ENCODE measurements at places on chromosomes 3 and 15.

DNA sequence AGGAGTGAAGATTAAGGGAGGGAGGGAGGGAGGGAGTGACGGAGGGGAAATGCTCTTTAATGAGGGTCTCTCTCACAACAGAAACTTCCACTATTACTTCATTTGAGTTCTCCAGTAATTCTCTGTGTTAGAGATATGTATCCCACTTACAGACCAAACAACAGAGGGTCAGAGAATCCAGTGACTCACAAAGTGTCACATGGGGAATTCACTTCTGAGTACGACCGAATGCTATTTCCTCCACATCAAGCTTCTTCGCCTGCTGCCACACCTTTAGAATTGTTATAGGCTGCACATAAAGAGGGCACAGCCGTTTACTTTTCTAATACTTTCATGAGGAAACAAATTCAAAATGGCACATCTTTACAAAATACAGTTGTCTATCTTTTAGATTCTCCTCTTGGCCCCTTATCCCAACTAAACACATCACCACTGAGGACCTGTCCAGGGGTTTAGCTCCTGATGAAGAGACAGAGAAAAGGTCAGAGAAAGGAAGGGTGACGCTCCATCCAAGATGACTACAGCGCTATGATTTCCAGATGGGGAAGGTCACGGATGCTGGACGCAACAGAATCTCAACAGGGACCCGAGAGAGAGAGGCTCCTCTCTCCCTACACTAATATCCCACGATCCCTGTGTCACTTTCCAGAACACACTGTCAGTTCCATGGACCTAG is 119.0 kb downstream of the XXYLT1 start:
- no peak for DNase-seq

- DNase-seq: no peak
Observed at GRCh38 chr15:23387621-23388190, 33.2 kb downstream of the GOLGA8S start.

- DNase-seq: no peak
Observed at GRCh38 chr3:95926904-95927501, 887.4 kb upstream of the EPHA6 start.

GRCh38 chr3:127220497-127220896 is 27.6 kb downstream of the PRR23E start:
- DNase-seq: no peak

DNA sequence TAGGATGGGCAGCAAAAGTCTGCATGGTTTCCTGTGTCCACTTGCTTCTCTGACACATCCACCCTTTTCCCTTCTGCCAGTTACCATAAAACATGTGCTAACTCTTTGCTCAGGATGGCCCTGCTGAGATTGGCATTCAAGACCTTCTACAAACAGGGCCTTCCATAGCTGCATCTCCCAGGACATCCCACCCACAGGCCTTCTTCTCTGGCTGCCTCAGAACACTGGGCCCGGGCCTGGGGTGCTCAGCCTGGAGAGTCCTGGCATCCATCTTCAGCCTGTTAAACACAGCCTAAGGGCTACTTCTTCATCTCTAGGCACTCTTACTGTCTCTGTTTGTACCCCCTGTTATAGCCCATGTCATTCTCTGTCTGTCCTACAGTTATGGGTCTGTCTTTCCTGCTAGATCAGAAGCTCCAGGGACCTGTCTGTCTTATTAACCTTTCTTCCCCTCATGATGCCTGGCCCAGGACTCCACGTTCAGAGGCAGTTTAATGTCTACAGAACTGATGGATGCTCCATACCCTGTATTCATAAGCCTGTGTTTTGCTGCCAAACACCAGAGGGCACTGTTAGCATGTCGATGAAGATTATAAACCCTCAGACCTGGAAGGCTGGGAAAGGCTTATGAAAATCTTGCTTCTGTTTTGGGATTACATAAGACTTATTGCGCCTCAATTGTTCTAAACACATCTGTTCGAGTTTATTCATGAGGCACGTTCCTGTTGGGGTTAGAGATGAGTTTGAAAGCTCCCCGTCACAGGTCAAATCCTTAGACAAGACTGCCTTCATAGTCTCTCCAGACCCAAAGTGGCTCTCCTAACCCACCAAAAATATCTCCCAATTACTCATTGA is 16.5 kb downstream of the SEMA3G start:
- DNase-seq: peak; percentile 12

DNA sequence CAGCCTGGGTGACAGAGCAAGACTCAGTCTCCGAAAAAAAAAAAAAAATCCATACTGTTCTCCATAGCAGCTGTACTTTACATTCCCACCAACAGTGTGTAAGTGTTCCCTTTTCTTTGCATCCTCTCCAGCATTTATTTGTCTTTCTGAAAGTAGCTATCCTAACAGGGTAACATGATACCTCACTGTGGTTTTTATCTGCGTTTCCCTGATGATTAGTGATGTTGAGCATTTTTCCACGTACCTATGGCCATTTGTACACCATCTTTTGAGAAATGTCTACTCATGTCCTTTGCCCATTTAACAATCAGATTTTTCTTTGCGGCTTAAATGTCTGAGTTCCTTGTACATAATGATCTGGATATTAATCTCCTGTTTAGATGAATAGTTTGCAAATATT is 119.3 kb downstream of the RFX7 start:
- DNase-seq: no peak

DNA sequence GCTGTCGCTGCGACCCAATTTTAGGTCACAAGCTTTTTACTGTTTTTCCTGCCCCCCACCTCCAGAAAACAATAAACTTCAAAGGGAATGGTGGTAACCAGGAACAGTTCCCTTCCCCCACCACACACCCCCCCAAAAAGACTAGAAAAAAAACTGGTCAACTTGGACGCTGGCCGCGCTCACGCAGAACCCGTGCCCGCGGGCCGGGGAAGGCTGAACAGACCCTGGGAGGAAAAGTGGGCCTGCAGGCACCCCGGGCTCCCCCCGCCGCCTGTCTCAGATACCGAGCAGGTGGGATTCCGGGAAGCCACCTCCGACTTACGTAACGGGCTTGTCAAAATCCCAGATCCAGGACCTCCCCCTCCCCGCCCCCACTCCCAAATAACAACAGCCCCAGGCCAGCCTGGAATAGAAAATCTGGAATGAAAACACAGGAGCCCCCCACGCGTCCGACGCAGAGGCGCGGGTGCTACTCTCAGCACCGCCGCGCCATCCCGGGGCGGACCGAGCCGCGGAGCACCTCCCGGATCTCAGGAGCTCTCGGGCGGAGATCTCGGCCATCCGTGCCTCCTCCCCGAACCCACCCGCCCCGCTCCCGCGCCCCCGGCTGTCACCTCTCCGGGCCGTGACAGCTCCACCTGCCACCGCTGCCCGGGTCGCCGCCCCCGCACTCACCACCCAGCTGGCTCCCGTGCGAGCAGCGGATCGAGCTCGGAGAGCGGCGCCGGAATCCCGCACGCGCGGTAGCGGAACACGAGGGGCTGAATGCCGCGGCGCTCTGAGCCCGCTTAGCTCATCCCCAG is 557 bp downstream of the DENND4A start:
- DNase-seq: peak; percentile 88

- no peak for DNase-seq
Observed at GRCh38 chr3:43531835-43532234, 90.0 kb downstream of the ANO10 start.

DNA sequence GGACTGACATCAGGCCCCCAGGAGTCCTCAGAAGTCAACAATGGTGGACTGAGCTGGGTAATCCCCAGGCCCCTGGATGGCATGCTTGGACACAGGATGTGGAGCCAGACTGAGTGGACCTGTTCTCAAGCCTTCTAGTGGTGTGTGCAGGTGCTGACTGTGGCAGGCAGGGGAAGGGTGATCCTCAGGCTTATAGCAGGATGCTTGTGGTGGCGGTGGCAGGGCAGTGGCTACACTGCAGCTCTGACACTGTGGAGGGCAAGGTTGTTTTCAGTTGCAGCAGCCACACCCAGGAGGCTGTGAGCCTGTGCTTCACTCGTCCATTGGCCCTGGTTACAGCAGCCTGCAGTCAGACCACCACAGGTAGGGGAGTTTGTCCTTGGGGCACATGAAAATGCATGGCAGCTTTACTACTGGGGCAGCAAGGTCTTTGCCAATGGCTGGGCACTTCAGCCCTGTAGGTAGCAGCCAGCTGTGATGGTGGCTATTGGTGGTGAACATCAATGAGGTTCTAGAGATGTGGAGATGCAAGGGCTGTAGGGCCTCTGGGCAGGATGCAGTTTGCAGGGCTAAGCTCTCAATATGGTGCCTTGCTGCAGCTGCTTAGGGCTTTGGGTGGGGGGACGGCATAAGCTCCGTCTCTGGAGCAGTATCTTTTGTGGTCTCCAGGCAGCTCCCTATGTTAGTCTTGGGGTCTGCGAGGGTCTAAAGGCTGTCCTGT is 17.5 kb upstream of the MYO5A start:
- no peak for DNase-seq

- DNase-seq: no peak
Observed at GRCh38 chr3:27034255-27034654, 334.9 kb downstream of the NEK10 start.

- DNase-seq: no peak
Observed at GRCh38 chr15:44243829-44244228, 44.7 kb upstream of the GOLM2 start.

DNA sequence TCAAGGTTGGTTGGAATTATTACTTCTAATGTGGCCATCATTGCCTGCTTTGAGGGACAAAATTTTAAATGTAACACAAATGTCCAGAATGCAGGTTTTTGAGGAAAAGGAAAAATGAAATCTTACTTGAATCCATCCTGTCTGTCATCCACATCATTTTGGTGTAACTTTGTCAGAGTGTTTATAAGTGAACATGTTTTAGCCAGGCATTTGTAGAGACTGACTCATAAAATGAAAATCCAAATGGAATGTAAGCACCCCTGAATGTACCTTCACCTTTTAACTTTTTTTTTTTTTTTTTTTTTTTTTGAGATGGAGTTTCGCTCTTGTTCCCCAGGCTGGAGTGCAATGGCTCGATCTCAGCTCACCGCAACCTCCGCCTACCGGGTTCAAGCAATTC is 141.8 kb upstream of the BNIP2 start:
- DNase-seq: no peak

GRCh38 chr3:14822670-14823390 is 4.1 kb downstream of the FGD5 start:
- DNase-seq: no peak

DNA sequence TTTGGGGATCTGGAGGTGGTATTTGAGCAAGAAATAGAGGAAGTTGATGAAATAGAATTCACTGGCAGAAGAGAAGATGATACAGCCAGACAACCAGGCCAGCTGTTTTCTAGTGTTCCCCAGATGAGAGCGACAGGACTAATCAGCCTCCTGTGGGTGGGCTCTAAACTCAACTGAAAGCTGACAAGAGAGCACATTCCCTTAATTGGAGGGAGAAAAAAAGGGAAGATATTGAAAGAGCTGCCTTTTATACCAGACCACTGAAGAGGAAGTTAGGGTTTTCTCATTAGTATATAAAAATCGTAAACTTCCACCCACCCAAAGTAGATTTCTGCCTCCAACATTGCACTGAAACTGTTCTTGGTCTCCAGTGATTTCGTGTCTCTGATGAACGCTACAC is 6.5 kb upstream of the TM4SF19 start:
- no peak for DNase-seq

DNA sequence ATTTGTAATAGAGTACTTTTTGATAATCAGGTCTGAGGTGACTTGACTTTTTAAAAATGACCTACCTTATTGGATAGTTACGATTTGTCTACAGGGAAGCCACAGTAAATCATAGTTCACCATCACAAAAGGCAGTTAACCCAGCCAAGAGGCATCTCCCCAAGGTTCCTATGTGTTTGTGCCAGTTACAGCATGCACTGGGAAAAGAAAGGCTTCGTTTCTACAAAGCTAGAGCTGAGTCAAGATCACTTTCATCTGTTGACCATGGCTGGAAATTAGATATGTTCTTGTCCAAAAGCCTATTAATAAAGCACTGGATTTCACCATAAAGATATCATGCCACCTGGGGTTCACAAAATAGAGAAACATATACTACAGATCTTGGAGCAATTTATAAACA is 139.9 kb downstream of the GREM1 start:
- DNase-seq: no peak

- DNase-seq: peak; percentile 3
Observed at GRCh38 chr3:414063-414462, 217.5 kb downstream of the CHL1 start.

DNA sequence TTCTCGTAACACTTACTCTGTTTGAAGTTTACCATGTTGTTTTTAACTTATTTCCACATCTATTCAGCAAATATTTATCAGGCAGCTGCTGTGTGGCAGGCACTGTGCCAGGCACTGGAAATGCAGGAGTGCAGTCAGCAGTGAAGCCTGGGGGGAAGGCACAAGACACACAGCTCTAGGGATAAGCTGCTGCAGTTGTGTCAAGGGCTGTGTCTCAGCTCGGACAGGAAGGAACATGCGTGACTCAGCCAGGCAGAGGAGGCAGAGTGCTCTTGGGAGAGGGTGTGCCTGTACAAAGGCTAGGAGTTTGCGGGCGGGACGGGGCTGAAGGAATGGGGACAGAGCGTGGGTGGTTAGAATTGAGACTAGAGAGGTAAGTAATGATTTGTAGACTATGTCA is 24.7 kb downstream of the LYSMD4 start:
- DNase-seq: no peak

- no peak for DNase-seq
Observed at GRCh38 chr15:55526559-55527036, 18.6 kb upstream of the DNAAF4 start.

DNA sequence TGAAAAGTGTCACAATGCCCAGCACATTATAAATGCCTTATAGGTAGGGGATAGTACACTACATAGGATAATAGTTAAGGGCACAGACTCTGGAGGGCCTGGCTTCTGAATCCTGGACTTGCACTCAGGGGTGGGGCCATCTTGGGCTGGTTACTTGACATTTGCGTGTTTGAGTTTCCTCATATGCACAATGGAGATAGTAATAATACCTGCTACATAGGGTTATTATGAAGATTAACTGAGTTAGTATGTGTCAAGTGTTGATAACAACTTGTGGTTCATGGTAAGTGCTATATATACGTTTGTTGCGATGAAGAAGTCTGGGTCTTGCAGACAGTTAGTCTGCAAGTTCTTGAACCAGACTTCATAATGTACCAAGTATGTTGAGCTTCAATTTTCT is 37.0 kb downstream of the MITF start:
- no peak for DNase-seq

GRCh38 chr3:71102111-71102983 is 481.2 kb downstream of the FOXP1 start:
- DNase-seq: no peak

DNA sequence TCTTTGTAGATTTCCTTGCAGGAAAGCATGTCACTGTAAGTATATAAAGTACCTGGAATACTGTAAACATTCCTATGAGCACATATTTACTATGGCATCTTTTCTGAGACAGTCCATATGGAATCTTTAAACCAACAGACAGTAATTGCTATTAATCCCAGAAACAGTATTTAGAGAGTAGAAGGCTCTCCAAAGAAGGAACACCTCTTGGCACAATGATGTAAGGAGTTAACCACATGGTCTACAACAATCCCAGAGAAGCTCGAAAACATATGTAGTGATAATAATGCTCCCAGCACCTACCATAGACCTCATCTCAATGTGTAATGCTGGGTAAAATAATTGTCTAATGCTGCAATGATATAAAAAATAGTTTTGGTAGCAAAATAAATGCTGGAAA is 95.8 kb upstream of the IL12A start:
- DNase-seq: no peak

Data from NCI-H2171 (cell line).